ENCODE measurements at places on chromosomes 3 and 15.

- no peak for DNase-seq
Observed at GRCh38 chr15:70902107-70902506, 9.5 kb downstream of the LRRC49 start.

GRCh38 chr3:105963161-105963560 is 94.3 kb upstream of the CBLB start:
- DNase-seq: no peak

DNA sequence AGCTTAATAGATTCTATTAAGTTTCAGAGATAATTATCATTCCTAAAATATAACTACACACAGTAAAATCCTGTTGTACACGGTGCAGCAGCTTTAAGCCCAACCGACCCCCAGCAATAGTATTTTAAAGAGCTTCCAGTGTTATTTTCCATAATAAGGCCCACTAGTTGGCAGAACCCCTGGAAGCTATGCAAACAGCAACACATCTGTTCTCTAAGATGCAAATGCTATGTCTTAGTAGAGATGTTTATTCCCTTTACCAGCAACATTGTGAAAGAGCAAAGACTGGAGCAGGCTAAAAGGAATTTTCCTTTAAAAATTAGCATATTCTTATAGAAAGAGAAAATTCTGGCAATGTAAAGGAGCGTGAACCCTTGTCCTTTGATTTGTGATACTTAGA is 819.7 kb upstream of the ALCAM start:
- no peak for DNase-seq

GRCh38 chr15:60918234-60918959 is 310.7 kb downstream of the RORA start:
- DNase-seq: no peak

GRCh38 chr3:139425745-139426400 is 36.4 kb upstream of the COPB2 start:
- no peak for DNase-seq

- DNase-seq: no peak
Observed at GRCh38 chr3:36219398-36219797, 160.9 kb upstream of the STAC start.

DNA sequence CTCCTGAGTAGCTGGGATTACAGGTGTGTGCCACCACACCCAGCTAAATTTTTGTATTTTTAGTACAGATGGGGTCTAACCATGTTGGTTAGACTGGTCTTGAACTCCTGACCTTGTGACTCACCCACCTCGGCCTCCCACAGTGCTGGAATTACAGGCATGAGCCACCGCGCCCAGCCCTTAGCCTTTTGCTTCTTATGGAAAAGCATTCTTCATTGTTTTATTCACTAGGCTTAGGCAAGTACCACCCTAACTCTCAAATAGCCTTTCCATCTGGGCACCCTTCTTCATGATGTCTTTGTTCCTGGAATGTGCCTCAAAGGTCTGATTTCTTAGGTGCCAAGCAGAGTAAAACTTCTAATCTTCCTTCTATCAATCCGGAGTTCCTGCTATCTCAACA is 641.8 kb downstream of the FHIT start:
- no peak for DNase-seq

DNA sequence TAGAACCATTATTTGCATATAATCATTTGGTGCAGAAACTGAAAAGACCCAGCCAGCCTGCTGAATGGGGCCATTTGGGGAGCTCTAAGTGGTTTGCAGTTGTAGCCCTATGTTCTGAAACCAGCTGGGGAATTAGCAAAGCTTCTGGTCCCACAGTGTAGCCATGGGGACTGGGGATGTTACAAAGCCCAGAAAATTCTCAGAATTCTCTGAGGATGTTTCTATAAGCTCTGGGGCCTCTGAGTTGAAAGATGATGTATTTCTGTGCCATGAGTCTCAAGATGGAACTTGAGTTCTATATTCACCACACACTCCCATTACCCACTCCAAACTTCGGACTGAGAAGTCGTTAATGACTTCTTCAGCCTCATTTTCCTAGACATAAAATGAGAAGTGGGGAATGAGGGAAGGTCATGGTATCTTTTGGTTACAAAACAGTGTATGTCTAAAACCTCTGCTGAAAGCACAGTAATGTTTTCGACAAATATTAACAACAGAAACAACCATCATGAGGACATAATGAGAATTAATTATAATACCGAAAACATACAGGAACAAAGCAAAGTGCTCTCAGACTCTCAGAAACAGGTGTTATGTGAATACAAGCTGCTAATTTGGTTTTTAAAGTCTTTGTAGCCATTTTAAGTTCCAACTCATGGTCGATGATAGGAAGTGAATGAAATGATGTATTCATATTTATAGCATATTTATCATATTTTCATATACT is 89.4 kb downstream of the RFTN1 start:
- no peak for DNase-seq

- DNase-seq: no peak
Observed at GRCh38 chr3:5799398-5799797, 611.9 kb downstream of the EDEM1 start.

DNA sequence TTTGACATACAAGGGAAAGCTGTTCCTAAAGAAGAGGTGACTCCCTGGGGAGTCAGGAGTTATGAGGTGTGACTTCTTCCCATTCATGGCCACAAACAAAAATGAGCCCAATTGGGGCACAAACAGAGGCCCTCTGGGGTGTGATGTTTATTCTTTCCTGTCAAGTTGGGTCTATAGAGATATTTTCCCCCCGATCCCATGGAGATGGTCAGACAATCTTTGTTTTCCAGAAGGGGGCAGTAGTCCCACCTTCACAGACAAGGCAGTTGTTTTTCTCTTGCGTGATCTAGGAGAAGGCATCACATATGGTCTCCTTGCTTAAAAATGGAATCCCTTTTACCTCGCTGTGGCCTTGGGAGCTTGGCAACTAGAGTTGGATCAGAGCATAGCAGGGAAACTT is 110.3 kb downstream of the MFSD1 start:
- no peak for DNase-seq

Measured in stimulated activated CD4-positive, alpha-beta T cell treated with anti-CD3 and anti-CD28 coated beads, TNF-alpha, amount 100 ng/mL, for 48 hours (primary cell).